ENCODE measurements at places on chromosomes 5 and 9.
A peak's percentile ranks its signal among the peaks of the same experiment; 100 is the strongest.

DNA sequence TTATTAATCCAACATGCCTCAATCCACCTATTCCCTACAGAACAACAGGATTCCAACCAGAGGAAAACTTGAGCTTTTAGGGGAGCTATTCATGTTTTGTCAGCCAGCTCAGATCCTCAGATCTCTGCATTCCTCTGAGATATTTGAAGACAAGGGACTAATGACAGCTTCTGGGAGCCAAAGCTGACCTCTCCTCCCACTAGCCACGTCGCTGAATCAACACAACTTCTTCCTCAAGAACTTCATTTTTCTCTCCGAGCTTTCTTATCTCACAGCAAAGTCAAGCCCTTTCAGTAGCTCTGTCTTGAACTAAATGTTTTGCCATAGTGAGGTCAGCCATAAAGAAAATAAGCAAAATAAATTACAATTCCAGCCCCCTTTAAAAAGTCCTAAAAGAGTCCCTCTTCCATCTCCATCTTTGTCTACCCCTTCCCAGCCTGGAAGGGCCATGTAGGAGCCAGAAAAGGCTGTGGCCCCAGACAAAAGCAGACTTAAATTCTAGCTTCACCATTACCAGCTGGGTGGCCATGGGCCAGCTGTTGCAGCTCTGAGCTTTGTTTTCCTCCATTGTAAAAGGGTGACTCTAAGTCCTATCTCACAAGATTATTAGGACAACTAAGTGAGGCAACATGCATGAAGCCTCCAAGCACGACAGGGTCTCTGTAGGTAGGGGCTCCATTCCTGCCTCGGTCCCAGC, 65.0 kb downstream of the HSD17B3 start:
- DNase-seq = no peak

GRCh38 chr5:147617191-147617606, 107.3 kb upstream of the DPYSL3 start:
- no peak overlapping the region for H3K27ac ChIP-seq
- H3K36me3 ChIP-seq = no peaks in the 10 kb centered on the region
- H3K4me3 ChIP-seq = no peak overlapping the region
- no peaks in the 10 kb centered on the region for H3K4me1 ChIP-seq
- no peak for DNase-seq
- H3K27me3 ChIP-seq = no peaks in the 10 kb centered on the region

DNA sequence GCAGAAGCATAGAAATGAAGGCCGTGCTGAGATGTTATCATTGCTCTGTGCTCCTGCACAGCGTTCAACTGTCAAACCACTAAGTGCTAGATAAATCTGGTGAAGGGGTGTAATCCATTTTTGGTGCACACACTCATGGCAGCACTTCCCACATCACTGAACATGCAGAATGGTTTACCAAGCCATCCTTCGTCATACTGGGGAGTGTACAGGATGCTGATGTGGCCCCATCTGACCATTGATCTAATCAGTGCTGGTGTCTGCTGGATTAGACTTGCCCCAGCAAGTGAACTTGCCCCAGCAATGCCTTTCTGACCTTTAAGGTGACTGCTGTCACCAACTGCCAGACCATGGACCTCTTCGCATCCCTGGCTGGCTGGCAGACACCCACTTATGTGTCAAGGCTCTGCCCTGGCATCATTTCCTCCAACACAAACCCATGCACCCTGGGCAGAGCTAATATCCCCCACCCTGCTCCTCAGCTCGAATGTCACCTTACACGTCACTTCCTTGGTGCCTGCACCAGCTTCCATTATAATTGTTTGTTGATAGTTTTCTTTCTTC, 4.2 kb upstream of the SEMA4D start:
- no peaks in the 10 kb centered on the region for H3K36me3 ChIP-seq
- H3K27me3 ChIP-seq = no peaks in the 10 kb centered on the region
- H3K27ac ChIP-seq = no peak overlapping the region
- no peak overlapping the region for H3K4me3 ChIP-seq

DNA sequence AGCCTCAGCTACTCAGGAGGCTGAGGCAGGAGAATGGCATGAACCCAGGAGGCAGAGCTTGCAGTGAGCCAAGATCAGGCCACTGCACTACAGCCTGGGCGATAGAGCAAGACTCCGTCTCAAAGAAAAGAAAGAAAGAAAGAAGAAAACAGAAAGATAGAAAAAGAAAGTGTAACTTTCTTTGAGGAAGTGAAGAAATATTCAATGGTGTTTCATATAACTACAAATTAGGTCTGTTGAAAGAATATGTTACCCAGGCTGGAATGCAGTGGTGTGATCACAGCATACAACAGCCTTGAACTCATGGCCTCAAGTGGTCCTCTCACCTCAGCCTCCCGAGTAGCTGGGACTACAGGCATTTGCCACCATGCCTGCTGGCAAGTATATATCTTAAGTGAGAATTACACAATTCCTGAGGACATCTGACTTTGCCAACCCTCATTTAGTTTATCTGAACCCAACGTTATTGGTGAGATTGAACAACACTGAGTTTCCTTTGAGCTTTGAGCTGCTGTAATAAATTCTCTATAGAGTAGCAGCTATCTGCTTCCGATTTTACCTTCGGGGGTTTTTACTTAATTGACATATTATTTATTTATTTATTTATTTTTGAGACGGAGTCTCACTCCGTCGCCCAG, 2.0 kb upstream of the FAF2 start:
- H3K27me3 ChIP-seq = no peaks in the 10 kb centered on the region
- no peak overlapping the region for H3K27ac ChIP-seq
- no peak overlapping the region for H3K4me3 ChIP-seq
- H3K36me3 ChIP-seq = no peaks in the 10 kb centered on the region
- DNase-seq = no peak

- no peaks in the 10 kb centered on the region for H3K27me3 ChIP-seq
- H3K27ac ChIP-seq = no peak overlapping the region
- no peak overlapping the region for H3K4me3 ChIP-seq
- no peaks in the 10 kb centered on the region for H3K36me3 ChIP-seq
- no peak for DNase-seq
These were observed 132.1 kb downstream of the CDH18 start for GRCh38 chr5:19855931-19856330.

DNA sequence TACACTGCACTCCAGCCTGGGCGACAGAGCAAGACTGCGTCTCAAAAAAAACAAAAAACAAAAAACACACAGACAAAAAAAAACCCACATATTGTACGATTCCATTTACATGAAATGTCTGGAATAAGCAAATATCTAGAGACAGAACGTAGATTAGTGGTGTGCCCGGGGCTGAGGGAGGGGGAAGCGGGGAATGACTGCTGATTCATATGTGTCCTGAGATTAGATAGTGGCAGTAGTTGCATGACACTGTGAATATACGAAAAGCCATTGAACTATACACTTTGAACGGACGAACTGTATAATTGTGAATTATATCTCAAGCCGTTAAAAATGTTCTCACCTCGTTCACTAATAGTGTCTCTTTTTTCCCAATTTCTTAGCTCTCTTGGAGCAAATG, 23.9 kb downstream of the FGF1 start:
- no peak overlapping the region for H3K4me3 ChIP-seq
- H3K27me3 ChIP-seq = no peaks in the 10 kb centered on the region
- DNase-seq = no peak
- no peaks in the 10 kb centered on the region for H3K36me3 ChIP-seq
- H3K27ac ChIP-seq = no peak overlapping the region
- H3K4me1 ChIP-seq = no peaks in the 10 kb centered on the region

GRCh38 chr5:62762503-62762902, 183.9 kb downstream of the LRRC70 start:
- no peak overlapping the region for H3K27ac ChIP-seq
- H3K4me3 ChIP-seq = no peak overlapping the region

- H3K4me3 ChIP-seq = no peak overlapping the region
- DNase-seq = no peak
- no peak overlapping the region for H3K27ac ChIP-seq
These were observed 471.1 kb downstream of the PLK2 start for GRCh38 chr5:57988813-57989212.

GRCh38 chr5:66440202-66440680, 156.0 kb upstream of the MAST4 start:
- H3K4me1 ChIP-seq = no peaks in the 10 kb centered on the region
- peak; percentile 81 for DNase-seq
- H3K27ac ChIP-seq = peak overlapping the region; percentile 63
- H3K4me3 ChIP-seq = peak overlapping the region; percentile 53

DNA sequence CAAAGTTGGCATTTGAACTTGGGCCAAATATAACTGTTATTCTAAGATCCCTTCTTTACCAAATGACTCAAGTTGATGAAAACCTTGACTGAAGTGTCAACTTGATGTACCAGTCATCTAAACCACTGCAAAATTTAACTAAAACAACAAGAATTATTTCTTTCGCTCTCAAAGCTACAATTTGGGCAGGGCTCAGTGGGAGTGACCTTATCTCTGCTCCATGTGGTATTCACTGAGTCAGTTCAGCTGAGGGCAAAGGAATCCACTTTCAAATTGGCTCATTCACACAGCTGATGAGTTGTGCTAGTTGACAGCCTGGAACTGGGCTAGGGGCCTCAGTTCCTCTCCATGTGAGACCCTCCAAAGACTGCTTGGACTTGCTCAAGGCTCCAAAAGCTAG, 166.3 kb downstream of the RORB start:
- DNase-seq = no peak
- no peak overlapping the region for H3K4me3 ChIP-seq
- H3K27me3 ChIP-seq = no peaks in the 10 kb centered on the region
- no peaks in the 10 kb centered on the region for H3K36me3 ChIP-seq

GRCh38 chr9:104912606-104913005, 15.3 kb downstream of the ABCA1 start:
- DNase-seq = no peak
- no peak overlapping the region for H3K4me3 ChIP-seq
- H3K27me3 ChIP-seq = no peaks in the 10 kb centered on the region
- peaks cover 67% of the 10 kb centered on the region for H3K4me1 ChIP-seq
- H3K36me3 ChIP-seq = no peaks in the 10 kb centered on the region

GRCh38 chr5:151847871-151848270, 76.1 kb downstream of the G3BP1 start:
- no peak overlapping the region for H3K27ac ChIP-seq
- H3K27me3 ChIP-seq = no peaks in the 10 kb centered on the region
- H3K4me3 ChIP-seq = no peak overlapping the region
- no peak for DNase-seq
- H3K36me3 ChIP-seq = no peaks in the 10 kb centered on the region

DNA sequence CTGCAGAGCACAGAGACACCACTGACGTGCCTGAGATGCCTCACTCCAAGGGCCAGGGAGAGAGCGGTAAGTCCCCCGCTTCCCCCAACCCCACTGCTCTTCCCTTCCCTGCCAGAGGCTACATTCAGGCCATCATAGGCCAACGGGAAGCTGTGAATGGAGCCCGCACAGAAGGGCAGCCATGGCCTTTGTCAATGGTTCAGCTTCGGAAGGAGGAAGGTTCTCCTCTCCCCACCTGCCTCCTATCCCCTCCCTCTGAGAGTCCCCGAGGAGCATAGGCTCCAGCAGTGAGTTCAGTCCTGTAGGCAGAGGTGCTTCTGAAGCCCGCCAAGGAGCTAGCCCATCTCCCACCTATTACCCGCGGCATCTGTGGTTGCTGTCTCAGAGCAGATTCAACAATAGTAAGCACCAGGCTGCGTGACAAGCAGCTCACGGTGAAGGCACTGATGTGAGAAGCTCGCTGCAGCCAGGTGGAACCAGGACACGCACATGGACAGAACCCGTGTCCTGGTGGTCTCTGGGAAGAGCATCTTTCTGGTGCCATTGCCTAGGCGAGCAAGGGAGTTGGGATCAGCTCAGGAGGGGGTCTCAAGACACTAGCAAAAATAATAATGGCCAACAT, 15.9 kb downstream of the QRFP start:
- H3K27me3 ChIP-seq = no peaks in the 10 kb centered on the region
- H3K27ac ChIP-seq = no peak overlapping the region
- no peak overlapping the region for H3K4me3 ChIP-seq
